Right cardiac atrium (tissue), 5 donors: ENCODE measurements at places on chromosomes 16 and 17. TPM values are rescaled to one million over a fixed set of nuclear protein-coding genes. Genes with fewer than 3 reads are reported as not detected.
A peak's percentile ranks its signal among the peaks of the same experiment; 100 is the strongest.

SLC43A2 gene
- total RNA-seq: 4.2 TPM

DNAI2 gene
- total RNA-seq: 0.33 TPM

SLC13A2 gene
- not detected for total RNA-seq

CDRT15L2 gene
- not detected for total RNA-seq

CDH5 gene
- total RNA-seq: 22.9 TPM

NPW gene
- not detected for total RNA-seq

TBX6 gene
- 1.2 TPM for total RNA-seq

DNA sequence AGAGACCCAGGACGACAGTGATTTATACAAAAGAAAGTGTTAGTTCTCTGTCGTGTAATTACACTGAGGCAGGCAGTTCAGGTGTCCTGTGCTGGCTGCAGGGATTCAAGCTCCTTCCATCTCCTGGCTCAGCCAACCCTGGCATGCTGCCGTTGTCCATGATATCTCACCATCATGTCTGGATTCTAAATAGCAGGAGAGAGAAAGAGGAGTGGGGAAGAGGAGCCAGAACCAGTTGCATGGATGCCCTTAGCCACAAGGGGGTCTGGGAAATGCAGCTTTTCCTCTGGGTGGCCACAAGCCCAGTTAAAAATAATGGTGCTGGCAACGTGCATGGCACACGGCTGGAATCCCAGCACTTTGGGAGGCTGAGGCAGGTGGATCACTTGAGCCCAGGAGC lies 9.7 kb downstream of the C16orf54 start:
- DNase-seq: no peak

DNA sequence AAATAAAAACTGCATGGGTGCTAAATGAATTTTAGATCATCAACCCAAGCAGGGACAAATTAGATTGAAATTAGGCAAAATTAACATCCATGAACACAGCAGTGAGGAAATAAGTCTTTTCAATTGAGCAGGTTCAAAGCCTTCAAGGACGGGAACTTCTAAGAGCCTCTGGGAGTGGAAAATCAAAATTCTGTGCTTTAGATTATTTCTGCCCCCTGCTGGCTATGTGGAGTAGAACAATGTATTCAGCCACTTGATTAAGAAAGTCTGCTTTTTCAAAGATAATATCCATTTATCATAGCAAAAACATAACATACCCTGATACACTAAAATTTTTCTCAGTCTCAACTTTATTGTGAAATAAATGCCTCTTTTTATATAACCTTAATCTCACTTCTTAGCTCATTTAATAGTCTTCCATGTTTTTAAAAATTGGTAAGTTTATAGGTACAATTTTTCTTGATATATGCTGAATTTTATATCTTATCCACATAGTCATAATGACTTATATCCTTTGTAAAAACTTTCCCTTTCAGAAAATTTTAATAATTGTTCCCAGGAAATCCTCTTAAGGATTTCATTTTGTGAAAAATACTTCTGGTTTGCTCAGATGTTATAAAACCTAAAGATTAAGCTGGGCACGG lies 28.1 kb upstream of the NOL11 start:
- DNase-seq: no peak

GRCh38 chr16:81224824-81225223 lies 13.7 kb upstream of the BCO1 start:
- DNase-seq: no peak

- DNase-seq: no peak
These were observed 84.9 kb downstream of the RPA1 start for GRCh38 chr17:1914661-1915083.

GRCh38 chr17:74431568-74432423 lies at the start of gene GPRC5C:
GPRC5C (plus strand) TSS chr17:74432088; CDS start chr17:74439777, 7,689 bp downstream.
- peak; percentile 78 for DNase-seq

GRCh38 chr17:43020789-43021740 lies 1.1 kb downstream of the VAT1 start:
- peak; percentile 91 for DNase-seq

DNA sequence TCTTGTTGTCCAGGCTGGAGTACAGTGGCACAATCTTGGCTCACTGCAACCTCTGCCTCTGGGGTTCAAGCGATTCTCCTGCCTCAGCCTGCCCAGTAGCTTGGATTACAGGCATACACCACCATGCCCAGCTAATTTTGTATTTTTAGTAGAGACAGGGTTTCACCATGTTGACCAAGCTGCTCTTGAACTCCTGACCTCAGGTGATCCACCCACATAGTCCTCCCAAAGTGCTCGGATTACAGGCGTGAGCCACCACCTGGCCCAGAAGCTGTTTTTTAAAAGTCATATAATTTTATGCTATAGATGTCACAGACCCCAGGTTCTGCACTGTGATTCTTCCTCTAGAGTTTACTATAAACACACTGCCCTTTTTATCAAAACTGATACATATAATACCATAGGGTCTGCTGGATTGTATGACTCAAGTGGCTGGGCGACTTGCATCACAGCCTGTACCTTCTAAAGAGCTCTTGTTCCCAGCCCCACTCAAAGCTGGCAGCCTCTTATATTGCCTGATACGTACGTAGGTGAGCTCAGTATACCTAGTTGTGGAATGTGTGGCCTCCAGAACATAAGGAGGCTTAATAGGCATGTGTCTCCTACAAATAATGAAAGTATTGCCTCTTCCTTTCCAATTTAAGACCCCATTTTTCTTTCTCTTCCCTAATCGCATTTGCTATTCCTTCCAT lies 295.8 kb downstream of the ZFHX3 start:
- DNase-seq: no peak

- peak; percentile 59 for DNase-seq
These were observed 4.9 kb downstream of the MYO15B start for GRCh38 chr17:75592348-75593020.

DNA sequence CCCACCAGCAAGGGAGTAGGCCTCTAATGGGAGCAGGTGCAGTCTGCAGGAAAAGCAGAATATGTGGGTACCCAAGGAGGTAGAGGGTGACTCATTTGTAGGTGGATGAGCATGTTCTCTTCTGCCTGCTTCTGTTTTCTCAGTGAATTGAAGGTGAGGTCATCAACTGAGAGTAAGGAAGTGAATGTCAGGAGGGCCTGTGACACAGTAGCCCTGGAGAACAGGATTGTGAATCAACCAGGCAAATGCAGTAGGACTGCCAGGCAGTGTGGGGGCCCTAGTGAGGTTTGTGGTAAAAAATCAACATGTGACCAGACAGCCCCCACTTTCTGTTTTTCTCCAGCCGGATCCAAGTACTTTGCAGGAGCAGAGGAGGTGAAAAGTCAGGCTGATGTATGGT lies 150.5 kb upstream of the SOX9 start:
- DNase-seq: no peak

- DNase-seq: no peak
These were observed 49.9 kb upstream of the WSB1 start for GRCh38 chr17:27244011-27244410.

DNA sequence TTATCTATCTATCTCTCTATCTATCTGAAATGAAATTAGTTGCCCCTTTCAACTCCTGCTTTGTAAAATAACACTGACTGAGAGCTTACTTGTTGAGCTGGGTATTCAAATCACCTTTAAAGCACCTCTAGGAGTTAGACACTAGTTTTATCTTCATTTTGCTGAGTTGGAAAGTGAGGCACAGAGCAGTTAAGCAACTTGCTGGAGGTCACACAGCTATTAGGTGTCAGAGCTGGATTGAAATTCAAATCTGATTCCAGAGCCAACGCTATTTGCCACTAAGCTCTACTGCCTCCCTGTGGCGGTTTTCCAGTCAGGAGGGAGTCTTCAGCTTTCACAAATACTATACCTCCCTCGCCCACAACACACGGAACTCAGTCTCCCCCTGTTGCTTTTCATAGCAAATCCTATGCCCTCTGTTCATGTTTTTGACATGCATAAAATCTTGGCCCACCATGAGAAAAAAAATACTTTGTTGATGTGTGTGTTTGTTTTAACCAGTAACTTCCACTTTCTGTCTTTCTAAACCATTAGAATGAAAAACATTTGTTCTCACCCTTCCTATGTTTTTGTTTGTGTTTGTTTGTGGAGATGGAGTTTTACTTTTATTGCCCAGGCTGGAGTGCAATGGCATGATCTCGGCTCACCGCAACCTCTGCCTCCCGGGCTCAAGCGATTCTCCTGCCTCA lies 74.8 kb upstream of the SMURF2 start:
- DNase-seq: no peak

DNA sequence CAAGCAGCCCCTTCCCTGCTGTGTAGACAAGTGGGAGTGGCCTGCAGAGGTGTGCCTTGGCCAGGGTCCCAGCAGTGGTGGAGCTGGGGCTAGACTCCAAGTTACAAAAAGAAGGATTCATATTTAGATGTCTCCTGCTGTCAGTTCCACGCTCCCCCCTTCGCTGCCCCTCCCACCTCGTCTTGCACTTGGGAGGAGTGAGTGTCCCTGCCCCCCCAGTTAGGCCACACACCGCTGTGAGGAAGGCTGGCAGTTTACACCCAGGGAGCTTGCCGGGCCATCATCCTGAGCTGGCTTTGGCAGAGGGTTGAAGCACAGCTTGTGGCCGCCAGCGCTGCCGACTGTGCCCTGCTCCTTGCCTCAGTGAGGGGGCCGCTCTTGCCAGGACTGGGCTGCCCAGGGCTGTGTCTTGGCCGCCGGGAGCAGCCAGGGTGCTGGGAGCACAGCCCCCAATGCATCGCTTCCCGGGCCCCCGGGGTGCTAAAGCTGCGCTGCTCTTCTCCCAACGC lies 44.3 kb downstream of the ELAC2 start:
- no peak for DNase-seq

DNA sequence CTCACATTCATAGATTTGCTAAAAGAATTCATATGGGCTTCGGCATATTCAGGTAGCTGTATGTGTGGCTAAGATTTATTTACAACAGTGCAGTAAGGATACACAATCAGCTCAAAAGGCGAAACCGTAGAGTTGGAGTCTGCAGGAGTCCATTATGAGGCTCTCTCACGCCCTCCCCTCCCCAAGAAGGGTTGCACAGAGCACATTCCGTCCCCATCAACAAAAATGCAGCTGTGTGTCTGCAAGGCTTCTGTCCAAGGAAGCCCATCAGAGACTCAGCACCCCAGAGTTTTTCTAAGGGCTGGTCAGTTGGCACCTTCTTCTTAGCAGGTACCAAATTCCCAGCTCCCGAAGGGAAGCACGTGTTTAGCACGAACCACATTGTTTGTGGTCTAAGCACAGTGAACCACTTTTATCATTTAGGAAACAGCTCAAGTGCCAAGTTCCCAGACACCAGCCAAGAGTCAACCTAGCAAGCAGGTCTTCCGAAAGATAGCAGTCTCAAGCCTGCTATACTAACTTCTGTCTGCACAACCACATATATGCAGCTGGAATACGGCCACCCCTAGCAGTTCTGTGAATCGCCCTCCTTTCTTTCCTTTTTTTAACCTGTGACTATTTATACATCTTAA lies 28.5 kb upstream of the MEAK7 start:
- DNase-seq: no peak

DNA sequence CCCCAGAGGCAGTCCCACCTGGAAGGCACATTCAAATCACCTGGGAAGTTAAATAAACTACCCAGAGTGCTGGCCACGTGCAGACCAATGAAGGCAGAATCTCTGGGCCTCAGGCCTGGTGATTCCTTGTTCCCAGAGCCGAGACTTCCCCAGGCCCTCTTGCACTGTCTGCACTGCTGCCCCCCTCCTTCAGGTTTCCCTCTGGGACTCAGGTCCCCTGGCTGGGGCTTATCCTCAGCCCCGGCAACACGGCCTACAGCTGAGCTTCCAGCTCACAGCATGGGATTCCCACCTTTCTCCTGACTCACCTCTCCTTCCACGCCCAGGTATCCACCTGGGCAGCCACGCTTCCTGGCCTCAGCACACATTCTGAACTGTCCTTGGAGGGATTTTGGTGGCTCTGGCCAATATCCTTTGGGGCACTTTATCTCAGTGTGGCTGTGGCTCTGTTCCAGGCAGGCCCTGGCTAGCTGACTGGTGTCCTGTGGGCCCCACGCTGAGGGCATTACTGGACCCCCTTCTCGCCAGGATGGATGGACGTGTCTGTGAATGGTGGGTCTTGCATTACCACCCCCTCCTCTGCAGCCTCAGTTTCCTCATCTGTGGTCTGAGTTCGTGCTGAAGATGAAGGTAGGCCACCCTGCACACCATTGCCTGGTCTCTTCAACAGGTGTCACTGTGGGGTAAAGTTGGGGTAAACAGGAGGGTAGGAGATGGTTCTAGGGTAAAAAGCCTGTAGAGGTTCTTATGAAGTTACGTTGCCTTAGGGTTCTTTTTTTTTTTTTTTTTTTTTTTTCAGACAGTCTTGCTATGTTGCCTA lies 165.7 kb downstream of the IRF8 start:
- no peak for DNase-seq

GRCh38 chr16:583815-584591 lies 5.9 kb upstream of the RAB40C start:
- DNase-seq: peak; percentile 50

DNA sequence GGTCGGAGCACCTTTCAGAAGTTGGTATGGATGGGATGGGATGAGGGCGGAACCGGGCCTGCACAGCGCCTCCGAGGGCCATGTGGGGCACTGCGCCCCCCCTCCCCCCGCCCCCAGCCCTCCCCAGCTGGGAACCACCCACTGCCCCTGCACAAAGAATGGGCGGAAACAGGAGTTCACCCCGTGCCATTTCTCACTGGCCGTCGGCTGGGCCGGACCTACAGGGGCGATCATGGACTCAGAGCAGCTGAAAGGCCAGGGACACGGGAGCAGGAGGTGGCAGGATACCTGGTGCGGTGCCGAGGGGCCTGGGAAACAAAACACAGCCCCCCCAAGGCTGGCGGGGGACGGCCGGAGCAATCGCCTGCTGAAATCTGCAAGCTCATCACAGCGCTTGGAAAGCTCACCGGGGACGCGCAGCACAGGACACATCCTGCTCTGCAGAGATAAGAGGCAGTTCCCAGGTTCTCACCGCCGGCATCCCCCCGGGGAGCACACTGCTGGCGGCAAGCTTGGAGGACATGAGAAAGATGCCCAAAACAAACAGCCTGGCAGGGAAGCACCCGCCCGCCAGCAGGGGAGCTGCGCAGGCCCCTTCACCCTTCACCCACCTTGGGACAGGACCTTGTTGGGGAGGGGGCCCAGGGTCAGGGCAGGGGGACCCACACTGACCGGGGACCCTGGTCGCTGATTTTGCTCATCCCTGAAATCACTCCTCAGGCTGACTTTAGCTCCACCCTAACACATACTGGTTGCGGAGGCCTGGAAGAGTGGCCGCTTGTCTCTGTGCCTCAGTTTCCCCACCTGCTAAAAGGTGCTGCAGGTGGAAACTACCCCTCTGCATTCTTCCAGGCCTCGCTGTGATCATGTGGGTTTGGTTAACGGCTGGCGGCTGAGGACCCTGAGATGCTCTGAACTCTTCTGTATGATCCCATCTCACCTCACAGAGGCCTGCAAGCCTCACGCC lies 263.9 kb downstream of the C16orf95 start:
- no peak for DNase-seq

GRCh38 chr17:62626719-62627218 lies 701 bp upstream of the MRC2 start:
- peak; percentile 87 for DNase-seq

DNA sequence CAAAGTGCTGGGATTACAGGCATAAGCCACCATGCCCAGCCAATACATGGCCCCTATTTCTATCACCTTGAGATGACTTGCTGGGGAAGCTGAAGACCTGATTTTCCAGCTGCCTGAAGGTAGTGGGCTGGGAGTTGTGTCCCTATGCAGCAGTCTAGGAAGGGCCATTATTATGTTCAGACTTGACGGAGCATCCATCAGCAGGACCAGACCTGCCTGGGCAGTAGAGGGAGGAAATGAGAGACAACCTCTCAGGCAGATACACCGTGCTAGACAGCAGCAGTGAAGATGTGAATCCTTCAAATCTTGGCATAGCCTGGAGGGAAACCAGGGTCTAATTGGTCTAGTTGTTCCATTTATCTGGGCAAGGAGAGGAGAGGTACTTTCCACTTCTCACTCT lies 35.6 kb upstream of the PHOSPHO1 start:
- no peak for DNase-seq
